ENCODE measurements at places on chromosomes 2 and 18.

- DNase-seq = peak; percentile 24
These were observed 36.6 kb downstream of the FEZ2 start for GRCh38 chr2:36561237-36561944.

DNA sequence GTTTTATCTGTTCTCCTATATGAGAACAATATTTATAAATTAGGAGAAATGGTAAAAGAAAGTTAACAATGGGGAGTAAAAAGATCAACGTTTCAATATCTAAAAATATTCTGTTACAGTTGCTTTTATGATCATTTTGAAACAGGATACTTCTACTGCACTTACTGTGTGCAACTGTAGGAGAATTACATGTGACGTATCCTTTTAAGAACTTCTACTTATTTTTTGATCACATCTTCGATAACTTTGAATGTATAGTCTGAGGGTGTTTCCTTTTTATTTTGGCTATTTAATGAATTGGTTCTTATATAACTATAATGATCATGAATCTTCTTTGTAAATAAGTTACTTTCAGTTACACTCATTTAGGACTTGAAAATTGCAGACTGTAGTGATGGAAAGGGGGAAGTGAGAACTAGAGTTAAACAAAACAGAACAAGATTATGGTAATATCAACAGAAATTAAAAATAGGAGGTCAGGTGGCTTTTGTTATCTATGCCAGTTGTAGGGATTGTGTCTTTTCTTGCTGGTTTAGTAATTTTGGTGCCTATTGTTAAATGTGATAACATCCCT is 109.9 kb downstream of the MSTN start:
- DNase-seq = no peak

GRCh38 chr2:237567276-237568029 is 1.1 kb downstream of the PRLH start:
- DNase-seq = no peak

- DNase-seq = no peak
These were observed 140.3 kb downstream of the OSR1 start for GRCh38 chr2:19218166-19218565.

- no peak for DNase-seq
These were observed 7.6 kb downstream of the NEU4 start for GRCh38 chr2:241816431-241817121.

- DNase-seq = no peak
These were observed 30.2 kb upstream of the IL1R2 start for GRCh38 chr2:101961338-101962191.

DNA sequence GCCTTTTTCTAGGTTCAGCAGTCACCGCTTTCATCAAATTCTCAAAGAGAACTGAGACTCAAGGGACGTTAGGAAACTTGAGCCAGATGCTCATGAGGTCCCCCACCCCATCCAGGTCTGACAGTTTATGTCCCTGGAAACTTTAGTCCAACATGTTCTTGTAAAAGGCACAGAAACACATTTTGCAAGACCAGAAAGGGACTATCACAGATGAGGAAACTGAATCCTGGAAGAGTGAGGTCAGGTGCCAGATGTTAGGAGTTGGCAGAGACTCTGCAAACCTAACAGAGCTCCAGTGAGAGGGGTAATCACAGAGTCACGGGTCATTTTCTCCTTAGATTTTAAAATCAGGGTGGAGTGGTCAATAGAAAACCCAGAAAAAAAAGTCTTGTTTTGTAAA is 76.6 kb downstream of the RDH14 start:
- DNase-seq = no peak

GRCh38 chr2:73451263-73451972 is 65.8 kb downstream of the ALMS1 start:
- DNase-seq = no peak

DNA sequence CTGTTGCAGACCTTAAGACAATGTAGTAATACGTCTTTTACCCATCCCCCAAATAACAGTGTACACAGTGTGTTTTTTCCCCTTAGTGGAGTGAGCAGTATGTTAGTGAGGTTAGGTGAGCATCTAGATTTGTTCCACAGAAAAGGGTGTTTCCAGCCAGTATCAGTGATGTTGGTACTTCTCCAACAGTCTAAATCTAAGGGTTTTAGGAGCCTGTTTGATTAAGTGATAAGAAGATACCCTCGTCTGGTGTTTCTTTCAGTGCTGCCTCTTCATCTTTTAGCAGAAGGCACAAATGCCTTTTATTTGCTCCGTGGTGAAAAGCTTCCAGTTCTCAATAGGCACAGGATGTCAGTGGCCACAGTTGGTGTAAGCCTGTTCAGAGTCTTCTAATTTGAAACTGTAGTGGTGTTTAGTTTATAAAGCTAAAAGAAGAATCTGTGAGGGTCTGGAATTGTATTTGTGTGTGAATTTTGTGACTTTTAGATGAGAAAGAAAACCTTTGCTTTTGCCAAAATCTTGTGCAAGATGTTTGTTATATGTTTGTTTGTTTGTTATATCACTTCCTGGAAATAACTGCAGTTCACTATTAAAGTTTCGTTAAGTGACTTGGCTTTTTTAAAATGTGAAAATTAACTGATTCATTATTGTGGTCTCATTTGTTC is 71.2 kb downstream of the MAP4K4 start:
- DNase-seq = no peak

DNA sequence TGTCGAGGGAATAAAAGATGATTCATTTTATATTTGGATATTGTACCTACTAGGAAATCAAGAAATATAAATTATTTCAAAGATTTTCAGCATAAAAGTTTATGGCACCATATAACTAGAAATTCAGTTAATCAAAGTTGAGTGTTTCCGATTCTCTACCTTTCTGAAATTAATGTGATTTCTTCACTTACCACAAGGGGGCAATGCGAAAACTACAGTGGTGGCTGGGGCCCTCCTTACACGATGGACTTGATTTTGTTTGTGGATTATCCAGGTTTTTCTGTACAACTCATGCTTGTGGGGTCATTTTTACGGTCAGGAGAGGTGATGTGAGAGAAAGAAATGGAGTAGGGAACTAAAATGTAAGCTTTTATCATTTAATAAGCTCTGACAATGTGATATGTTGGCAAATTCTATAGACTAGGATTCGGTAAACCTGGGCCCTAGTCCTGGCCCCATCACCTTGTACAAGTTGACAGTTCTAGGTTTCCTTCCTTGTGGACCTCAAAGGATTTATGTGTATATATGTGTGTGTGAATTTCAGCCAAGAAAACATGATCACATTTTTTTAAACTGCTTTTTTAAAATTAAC is 47.6 kb downstream of the G6PC2 start:
- no peak for DNase-seq

GRCh38 chr18:9661564-9661963 is 46.5 kb upstream of the RAB31 start:
- no peak for DNase-seq

DNA sequence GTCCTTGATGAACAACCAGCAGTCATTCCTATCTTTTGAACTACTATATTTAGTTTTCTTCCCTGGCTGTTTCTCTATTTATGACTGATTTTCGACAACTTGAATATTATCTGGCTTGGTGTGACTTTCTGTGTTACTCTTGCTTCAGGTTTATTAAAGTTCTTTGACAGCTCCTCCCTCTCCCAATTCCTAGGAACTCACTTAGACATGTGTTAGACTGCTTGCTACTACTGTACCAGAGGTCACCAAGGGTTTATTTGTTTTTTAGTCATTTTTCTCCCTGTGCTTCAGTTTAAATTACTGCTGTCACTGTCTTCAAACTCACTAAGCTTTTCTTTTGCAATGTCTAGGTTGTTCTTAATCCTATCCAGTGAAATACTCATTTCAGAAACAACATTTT is 90.5 kb downstream of the TMEM131 start:
- no peak for DNase-seq

DNA sequence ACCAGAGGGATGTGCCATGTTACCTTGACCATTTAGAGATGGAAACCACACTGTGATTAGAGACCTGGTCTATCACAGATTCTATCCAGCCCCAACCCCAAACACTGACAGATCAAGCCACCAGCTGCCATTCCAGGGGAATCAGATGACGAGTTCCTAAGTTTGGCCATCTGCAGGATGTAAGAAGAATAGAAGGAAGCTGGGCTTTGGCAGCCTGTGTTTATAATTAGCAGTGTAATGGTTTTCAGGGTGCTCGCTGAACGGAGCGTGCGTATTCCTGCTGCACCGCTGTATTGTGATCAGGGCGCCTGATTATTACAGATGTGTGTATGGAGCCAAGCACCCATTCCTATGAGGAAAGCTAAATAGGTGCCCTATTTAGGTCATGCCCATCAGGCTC is 138.1 kb downstream of the LRRC30 start:
- DNase-seq = no peak

GRCh38 chr2:20099780-20100179 is 48.4 kb upstream of the LAPTM4A start:
- DNase-seq = no peak

GRCh38 chr2:42503291-42503690 is 9.5 kb upstream of the KCNG3 start:
- DNase-seq = no peak
